ENCODE measurements at places on chromosomes 3 and 15. TPM values are rescaled to one million over a fixed set of nuclear protein-coding genes. Genes with fewer than 3 reads are reported as not detected.

DNA sequence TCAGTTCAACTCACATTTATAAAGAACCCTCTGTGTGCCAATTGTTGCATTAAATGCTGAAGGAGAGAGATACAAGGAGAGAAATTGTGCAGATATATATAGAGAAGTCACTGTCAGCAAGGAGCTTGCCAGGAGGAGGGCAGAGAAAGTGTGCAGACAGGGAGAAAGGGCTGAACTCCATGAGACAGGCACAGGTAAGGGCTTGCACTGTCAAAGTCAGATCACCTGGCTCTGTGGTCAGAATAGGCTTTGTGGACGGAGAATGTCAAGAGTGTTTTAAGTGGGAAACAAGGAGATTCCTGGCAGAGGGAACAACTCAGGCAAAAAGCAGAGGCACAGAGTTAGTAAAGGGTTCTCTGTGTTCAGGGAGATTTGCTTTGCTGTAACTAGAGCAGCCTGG lies 303.0 kb upstream of the TPRG1 start:
- no peak overlapping the region for H3K4me3 ChIP-seq
- H3K36me3 ChIP-seq = no peaks in the 10 kb centered on the region
- H3K27ac ChIP-seq = no peak overlapping the region
- no peak for DNase-seq

GRCh38 chr15:71649894-71650293 lies 160.5 kb upstream of the NR2E3 start:
- H3K36me3 ChIP-seq = no peaks in the 10 kb centered on the region
- H3K4me1 ChIP-seq = no peaks in the 10 kb centered on the region
- no peak for DNase-seq
- no peak overlapping the region for H3K27ac ChIP-seq
- no peak overlapping the region for H3K4me3 ChIP-seq
- H3K27me3 ChIP-seq = no peaks in the 10 kb centered on the region

Gene HGD
- total RNA-seq = not detected

- H3K4me1 ChIP-seq = no peaks in the 10 kb centered on the region
- DNase-seq = no peak
- H3K27me3 ChIP-seq = peaks cover 13% of the 10 kb centered on the region
- H3K27ac ChIP-seq = no peak overlapping the region
These were observed 9.4 kb downstream of the MUC4 start for GRCh38 chr3:195802261-195802701.

Gene TMOD2
- total RNA-seq = 113 TPM

- H3K4me1 ChIP-seq = no peaks in the 10 kb centered on the region
- DNase-seq = no peak
- no peaks in the 10 kb centered on the region for H3K27me3 ChIP-seq
- no peak overlapping the region for H3K4me3 ChIP-seq
- no peak overlapping the region for H3K27ac ChIP-seq
These were observed 317.8 kb upstream of the AGTR1 start for GRCh38 chr3:148379763-148380382.

- no peaks in the 10 kb centered on the region for H3K27me3 ChIP-seq
- H3K36me3 ChIP-seq = no peaks in the 10 kb centered on the region
- H3K4me1 ChIP-seq = no peaks in the 10 kb centered on the region
These were observed 471.5 kb downstream of the OCA2 start for GRCh38 chr15:27627623-27628022.

Data from tibial nerve (tissue), 4 donors.